ENCODE measurements at places on chromosomes 4 and X. TPM values are rescaled to one million over a fixed set of nuclear protein-coding genes. Genes with fewer than 3 reads are reported as not detected.

GRCh38 chrX:2664502-2664901 is 26.6 kb upstream of the CD99 start:
- DNase-seq = no peak
- no peak overlapping the region for H3K4me3 ChIP-seq

DNA sequence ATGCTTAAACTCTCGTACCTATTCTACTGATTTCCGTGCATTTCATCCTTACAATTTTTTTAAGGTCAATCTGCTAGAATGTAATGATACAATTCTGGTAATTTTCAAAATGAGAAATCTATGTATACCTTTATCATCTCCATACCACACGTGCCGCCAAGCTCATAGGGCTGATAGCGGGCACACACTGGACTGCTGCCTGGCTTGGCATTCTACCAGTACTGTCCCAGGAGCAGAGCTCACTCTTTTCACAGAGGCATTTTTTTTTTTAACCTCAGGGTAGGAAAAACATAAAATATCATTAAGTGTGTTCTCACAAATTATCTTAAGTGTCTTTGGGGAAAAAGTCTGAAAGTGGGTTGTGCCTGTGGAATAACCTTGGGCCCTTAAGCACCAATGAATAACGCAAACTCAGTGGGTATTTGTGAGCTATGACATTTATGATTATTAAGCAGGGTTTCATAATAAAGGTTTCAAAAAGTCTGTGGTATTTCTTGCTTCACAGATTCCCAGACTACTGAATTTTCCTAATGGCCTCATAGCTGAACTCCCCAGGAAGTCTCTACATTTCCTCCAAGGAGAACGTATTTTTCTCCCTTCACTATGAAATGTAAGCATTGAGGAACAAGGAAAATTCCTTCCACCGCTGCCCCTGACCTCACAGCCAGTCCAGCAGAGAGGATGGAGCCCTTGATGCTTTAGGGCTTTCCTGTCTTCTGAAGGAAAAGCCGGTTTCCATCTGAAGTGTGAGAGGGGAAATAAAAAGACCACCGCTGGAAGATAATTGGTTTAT is 125.2 kb downstream of the ELOVL6 start:
- no peaks in the 10 kb centered on the region for H3K36me3 ChIP-seq
- DNase-seq = no peak
- peaks cover 6% of the 10 kb centered on the region for H3K4me1 ChIP-seq
- H3K27ac ChIP-seq = no peak overlapping the region
- no peaks in the 10 kb centered on the region for H3K27me3 ChIP-seq

DNA sequence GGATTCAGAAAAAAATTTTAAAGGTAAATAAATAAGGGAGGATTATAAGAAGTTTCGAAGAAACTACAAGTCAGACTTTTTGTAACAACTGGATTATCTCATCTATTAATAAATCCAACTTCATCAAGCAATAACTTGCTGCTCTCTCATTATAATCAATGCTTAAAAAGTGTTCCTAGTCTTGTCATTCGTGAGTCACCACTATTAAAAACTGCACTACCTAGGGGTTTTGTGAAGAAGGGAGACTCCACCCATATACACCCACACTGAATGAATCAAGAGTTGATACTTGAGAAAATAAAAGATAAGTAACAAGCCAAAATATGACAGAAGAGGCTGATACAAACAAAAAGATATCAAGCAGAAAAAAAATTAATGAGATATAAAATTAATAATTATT is 360.5 kb downstream of the ZNF674 start:
- H3K36me3 ChIP-seq = no peaks in the 10 kb centered on the region
- H3K27ac ChIP-seq = no peak overlapping the region
- no peaks in the 10 kb centered on the region for H3K27me3 ChIP-seq
- no peaks in the 10 kb centered on the region for H3K4me1 ChIP-seq

- H3K27me3 ChIP-seq = no peaks in the 10 kb centered on the region
- peaks cover 15% of the 10 kb centered on the region for H3K36me3 ChIP-seq
- no peak overlapping the region for H3K27ac ChIP-seq
- H3K4me1 ChIP-seq = peaks cover 3% of the 10 kb centered on the region
- no peak overlapping the region for H3K4me3 ChIP-seq
Measured at GRCh38 chrX:7059214-7059838, 88.2 kb upstream of the STS start.

- no peaks in the 10 kb centered on the region for H3K4me1 ChIP-seq
- no peak overlapping the region for H3K4me3 ChIP-seq
- H3K36me3 ChIP-seq = no peaks in the 10 kb centered on the region
- DNase-seq = no peak
Measured at GRCh38 chrX:13341491-13342101, 21.7 kb upstream of the ATXN3L start.

Gene PRRG3
- total RNA-seq = not detected

Gene SMIM31
- total RNA-seq = 1.7 TPM

Gene PAGE5
- 0.43 TPM for total RNA-seq

Gene GPAT3
- not detected for total RNA-seq

DNA sequence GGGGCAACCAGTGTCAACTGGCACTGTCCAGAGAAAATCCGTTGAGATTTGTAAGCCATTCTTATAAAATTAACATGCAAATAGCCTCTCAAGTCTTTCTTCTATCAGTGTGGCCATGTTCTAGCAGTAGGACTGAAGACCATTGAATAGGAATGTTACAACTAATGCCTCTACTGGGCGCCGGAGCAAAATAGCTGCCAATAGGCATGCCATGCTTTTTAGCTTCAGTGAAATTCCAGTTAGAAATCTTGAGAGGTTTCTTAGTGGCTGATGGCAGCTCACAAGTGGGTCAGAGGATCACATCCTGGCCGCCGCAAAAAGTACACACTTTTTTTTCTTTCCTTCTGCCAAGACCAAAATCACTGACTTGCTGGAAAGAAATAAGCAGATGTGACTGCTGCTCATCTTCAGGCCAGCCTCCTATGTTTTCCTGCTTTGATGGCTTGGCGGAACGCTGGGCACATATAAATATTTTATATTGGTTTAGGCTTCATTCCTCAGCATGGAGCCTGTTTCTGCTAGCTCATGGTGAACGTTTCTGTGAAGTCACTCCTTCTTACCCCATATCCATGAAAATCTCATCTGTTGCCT is 293.1 kb downstream of the TENM3 start:
- no peaks in the 10 kb centered on the region for H3K4me1 ChIP-seq
- H3K36me3 ChIP-seq = no peaks in the 10 kb centered on the region
- no peak for DNase-seq
- H3K27ac ChIP-seq = no peak overlapping the region

Gene ADH1B
- total RNA-seq = 443 TPM

Gene DCX
- not detected for total RNA-seq

Gene UGT2B15
- not detected for total RNA-seq

GRCh38 chrX:154602766-154603437 is 16.2 kb downstream of the CTAG1B start:
- no peak for DNase-seq
- no peak overlapping the region for H3K4me3 ChIP-seq
- no peaks in the 10 kb centered on the region for H3K27me3 ChIP-seq
- H3K4me1 ChIP-seq = no peaks in the 10 kb centered on the region

DNA sequence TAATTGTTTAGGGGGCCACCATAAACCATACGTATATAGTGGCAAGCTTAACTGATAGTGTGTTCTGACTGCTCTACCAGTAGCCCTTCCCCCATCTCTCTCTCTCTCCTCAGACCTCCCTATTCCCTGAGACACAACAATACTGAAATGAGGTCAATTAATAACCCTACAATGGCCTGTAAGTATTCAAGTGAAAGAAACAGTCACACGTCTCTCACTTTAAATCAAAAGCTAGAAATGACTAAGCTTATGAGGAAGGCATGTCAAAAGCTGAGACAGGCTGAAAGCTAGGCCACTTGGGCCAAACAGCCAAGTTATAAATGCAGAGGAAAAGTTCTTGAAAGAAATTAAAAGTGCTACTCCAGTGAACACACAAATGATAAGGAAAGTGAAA is 78.0 kb downstream of the PRDM5 start:
- H3K27ac ChIP-seq = no peak overlapping the region
- H3K27me3 ChIP-seq = no peaks in the 10 kb centered on the region
- no peak for DNase-seq
- no peak overlapping the region for H3K4me3 ChIP-seq
- no peaks in the 10 kb centered on the region for H3K36me3 ChIP-seq

GRCh38 chr4:64001229-64001898 is 407.9 kb downstream of the TECRL start:
- no peak overlapping the region for H3K27ac ChIP-seq
- no peak for DNase-seq
- H3K4me3 ChIP-seq = no peak overlapping the region
- no peaks in the 10 kb centered on the region for H3K4me1 ChIP-seq
- no peaks in the 10 kb centered on the region for H3K36me3 ChIP-seq
- H3K27me3 ChIP-seq = no peaks in the 10 kb centered on the region

Gene FRG2
- not detected for total RNA-seq

- no peaks in the 10 kb centered on the region for H3K4me1 ChIP-seq
- H3K27ac ChIP-seq = no peak overlapping the region
- no peak for DNase-seq
- no peaks in the 10 kb centered on the region for H3K36me3 ChIP-seq
- no peak overlapping the region for H3K4me3 ChIP-seq
Measured at GRCh38 chr4:94165256-94165655, 42.4 kb upstream of the SMARCAD1 start.

DNA sequence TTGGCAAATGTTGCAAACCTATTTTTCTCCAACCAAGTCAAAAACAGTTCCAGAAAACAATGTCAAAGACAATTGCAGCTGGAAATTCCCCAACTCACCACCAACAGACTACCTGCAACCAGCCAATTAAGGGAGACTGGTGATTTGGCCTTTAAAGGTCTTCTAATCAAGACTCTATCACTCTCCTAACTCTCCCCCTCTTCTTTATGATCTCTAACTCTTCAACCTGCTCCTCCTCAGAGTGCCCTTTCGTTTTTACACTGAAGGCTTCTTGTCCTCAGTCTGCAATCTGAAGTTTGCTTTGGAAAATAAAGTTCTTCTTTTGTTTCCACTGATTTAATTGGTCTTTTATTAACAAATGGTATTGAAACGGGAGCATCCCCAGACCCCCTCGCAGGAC is 203.9 kb downstream of the TECRL start:
- no peaks in the 10 kb centered on the region for H3K36me3 ChIP-seq
- H3K4me1 ChIP-seq = no peaks in the 10 kb centered on the region
- H3K27ac ChIP-seq = no peak overlapping the region
- DNase-seq = no peak

DNA sequence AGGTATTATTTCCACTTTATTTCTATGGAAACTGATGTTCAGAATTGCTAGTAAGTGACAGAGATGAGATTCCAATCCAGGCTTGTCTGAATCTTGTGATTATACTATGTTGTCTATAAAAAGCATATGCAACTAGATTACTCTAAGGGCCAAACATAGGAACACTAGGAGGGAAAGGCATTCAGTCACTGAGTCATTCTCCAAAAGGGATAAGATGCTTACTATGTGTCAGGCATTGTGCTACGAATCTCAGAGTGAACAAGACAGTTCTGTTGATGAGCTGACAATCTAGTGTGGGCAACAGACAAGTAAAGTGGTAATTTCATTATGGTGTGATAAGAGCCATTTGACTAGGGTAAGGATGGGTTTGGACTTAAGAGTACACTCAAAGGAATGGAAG is 77.2 kb downstream of the RASL11B start:
- no peaks in the 10 kb centered on the region for H3K36me3 ChIP-seq
- H3K27me3 ChIP-seq = no peaks in the 10 kb centered on the region
- H3K4me1 ChIP-seq = no peaks in the 10 kb centered on the region
- no peak overlapping the region for H3K27ac ChIP-seq
- no peak for DNase-seq
- H3K4me3 ChIP-seq = no peak overlapping the region

GRCh38 chr4:55082756-55083155 is 42.6 kb downstream of the KDR start:
- no peaks in the 10 kb centered on the region for H3K27me3 ChIP-seq
- H3K4me1 ChIP-seq = peaks cover 29% of the 10 kb centered on the region
- H3K4me3 ChIP-seq = no peak overlapping the region
- H3K36me3 ChIP-seq = no peaks in the 10 kb centered on the region

DNA sequence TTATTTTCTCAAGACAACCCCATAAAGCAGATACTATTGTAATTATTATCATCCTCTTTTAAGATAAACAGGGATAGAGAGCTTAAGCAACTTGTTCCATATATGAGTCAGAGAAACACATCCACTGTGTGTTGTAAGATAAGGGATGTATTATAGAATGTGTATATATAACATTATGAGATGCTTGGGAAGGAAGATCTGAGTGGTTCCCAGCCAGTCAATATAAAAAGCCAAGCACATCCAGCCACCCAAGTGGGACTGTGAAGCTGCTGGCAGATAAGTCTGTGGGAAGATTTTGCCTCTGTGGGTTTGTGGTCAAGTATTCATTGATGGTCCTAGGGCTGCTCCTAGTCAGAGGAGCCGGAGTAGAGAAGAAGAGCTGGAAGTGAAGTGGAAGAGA is 16.5 kb upstream of the BMPR1B start:
- no peaks in the 10 kb centered on the region for H3K36me3 ChIP-seq
- no peaks in the 10 kb centered on the region for H3K27me3 ChIP-seq
- no peak overlapping the region for H3K27ac ChIP-seq
- DNase-seq = no peak
- no peaks in the 10 kb centered on the region for H3K4me1 ChIP-seq
- H3K4me3 ChIP-seq = no peak overlapping the region

Gene MBNL3
- total RNA-seq = 14.1 TPM

DNA sequence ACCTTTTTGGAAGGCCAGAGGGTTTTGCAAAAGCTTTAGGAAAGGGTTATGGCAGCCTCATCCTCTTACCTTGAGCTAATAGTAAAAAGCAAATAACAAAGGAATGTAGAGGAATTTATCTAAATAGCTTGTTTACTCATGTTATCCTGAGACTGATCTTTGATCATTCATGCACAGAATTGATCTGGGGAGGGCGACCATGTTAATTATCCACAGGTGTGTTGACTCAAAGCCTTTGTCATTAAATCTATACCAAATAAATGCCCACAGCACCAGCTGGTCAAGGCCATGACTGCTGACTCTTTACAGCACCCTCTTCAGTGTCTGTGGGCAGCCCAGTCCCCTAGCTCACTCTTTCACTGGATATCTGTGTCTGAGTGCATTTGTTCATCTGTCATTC is 22.8 kb upstream of the DCLK2 start:
- H3K4me3 ChIP-seq = no peak overlapping the region
- no peak overlapping the region for H3K27ac ChIP-seq
- H3K27me3 ChIP-seq = no peaks in the 10 kb centered on the region
- no peak for DNase-seq
- H3K36me3 ChIP-seq = no peaks in the 10 kb centered on the region

Gene CXCL3
- 22.4 TPM for total RNA-seq

Gene SPANXA1
- total RNA-seq = not detected

- peak; percentile 53 for DNase-seq
- peak overlapping the region; percentile 1 for H3K4me3 ChIP-seq
- H3K27me3 ChIP-seq = no peaks in the 10 kb centered on the region
- no peak overlapping the region for H3K27ac ChIP-seq
- no peaks in the 10 kb centered on the region for H3K36me3 ChIP-seq
Measured at GRCh38 chr4:10584042-10584441, 100.5 kb downstream of the CLNK start.

Gene AGTR2
- 20.7 TPM for total RNA-seq

DNA sequence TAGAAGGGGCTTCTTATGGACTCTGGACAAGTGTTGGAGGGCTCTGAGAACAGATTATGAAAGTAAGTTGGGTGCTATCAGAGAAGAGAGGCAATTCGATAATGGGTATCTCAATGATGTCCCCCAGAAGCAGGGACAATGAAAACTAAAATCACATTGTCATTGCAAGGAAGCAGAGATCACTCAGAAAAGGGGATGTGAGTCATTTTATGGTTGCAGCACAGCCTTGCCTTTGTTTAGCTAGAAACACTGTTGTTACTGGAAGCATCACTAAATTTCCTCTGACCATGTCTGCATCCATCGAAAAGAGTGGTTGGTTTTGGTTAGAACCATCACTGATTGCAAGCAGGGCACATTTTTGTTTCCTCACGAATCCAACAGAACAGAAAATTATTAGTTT is 246.8 kb upstream of the NWD2 start:
- no peak for DNase-seq
- H3K27ac ChIP-seq = no peak overlapping the region
- H3K36me3 ChIP-seq = no peaks in the 10 kb centered on the region
- H3K4me1 ChIP-seq = no peaks in the 10 kb centered on the region
- no peaks in the 10 kb centered on the region for H3K27me3 ChIP-seq

Data from upper lobe of left lung (tissue), 6 donors.